ENCODE measurements at places on chromosomes 11 and 22.

- no peak for DNase-seq
Measured at GRCh38 chr11:7514099-7514591, 346 bp downstream of the PPFIBP2 start.

- DNase-seq = no peak
Measured at GRCh38 chr11:79363256-79363655, 77.6 kb downstream of the TENM4 start.

- DNase-seq = no peak
Measured at GRCh38 chr11:92638678-92639077, 330.8 kb upstream of the MTNR1B start.

GRCh38 chr11:27394781-27395228, 31.8 kb upstream of the CCDC34 start:
- DNase-seq = no peak

- DNase-seq = no peak
Measured at GRCh38 chr22:22467112-22467511, 41.4 kb downstream of the ZNF280B start.

DNA sequence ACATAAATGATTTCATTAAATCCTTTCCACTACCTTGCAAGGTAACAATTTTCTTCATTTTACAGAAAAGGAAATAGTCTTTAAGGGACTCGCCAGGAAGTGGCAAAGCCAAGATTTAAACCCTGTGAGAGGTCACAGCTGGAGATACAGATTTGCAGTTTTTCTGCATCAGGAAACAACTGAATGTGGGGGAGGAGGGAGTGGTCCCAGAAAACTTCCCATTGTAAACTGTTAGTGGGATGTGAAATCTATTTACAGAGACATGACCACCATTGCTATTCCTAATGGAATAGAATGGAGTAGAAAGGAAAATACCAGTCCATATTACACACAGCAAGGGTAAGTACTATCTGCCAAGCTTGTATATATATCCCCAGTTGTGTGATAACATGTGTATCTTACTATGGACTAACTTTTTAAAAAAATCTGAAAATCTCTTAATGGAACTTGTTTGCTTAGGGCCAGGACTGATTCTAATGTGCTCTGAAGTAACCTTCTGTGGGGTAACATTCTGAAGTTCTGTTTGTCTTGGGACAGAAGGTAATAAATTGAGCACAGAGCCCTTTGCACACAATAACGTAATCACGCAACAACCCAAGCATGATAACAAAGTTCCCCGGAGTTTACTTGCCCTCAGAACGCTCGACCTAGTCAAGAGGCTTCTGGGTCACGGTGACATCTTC, 10.9 kb upstream of the TSKU start:
- no peak for DNase-seq

DNA sequence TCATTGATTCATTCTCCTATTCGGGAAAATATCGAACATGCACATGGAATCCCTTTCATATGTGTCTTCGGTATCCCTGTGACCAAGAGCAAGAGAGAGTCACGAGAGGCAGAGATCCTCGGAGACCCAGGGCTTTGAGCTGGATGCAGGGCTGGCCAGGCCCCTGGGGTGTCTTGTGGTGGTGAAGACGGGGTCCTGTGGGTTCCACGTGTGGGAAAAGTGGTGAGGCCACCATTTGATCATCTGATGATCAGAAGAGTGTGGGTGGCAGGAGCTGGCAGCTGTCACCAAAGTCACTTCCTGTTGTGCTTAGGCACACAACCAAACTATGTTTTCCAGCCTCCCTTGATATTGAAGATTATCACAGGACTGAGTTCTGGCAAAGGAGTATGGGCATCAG, 94.0 kb downstream of the BRD1 start:
- DNase-seq = no peak
